Fibroblast of skin of left biceps (primary cell): ENCODE measurements at places on chromosomes 5 and 9.

DNA sequence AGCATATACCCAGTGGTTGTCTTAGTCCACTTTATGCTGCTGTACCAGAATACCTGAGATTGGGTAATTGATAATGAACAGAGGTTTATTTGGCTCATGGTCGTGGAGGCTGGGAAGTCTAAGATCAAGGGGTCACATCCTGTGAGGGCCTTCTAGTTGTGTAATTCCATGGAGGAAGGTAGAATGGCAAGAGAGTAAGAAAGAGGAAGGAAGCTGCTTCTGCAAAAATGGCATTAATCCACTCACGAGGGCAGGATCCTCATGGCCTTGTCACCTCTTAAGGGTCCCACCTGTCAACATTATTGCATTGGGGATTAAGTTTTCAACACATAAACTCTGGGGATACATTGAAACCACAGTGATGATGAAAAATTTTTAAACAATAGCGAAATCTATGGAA lies 17.0 kb downstream of the BTNL8 start:
- no peak for DNase-seq

DNA sequence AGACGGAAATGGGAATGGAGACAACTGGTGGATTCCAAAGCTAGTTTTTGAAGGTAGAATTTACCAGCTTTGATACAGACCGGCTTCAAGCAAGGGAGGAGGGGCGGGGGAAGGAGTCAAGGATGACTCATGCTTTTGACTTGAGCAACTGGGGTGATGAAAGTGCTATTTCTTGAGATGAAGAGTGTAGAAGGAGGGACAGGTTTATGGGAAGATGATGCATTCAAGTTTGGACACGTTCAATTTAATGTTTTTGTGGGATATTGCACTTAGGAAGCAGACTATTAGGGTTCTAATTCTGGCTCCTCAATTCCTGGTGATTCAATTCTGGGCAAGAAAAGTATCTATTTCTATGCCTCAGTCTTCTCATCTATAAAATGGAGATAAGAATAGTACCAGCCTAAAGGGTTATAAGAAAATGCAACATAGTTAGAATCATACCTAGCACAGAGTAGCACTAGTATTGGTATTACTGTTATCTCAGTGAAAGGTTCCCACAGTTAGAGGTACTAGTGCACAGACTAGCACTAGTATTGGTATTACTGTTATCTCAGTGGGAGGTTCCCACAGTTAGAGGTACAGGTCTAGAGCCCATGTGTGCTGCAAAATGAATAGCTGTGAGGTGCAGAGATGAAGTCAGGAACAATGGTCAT lies 4.6 kb downstream of the NIPAL4 start:
- peak; percentile 83 for DNase-seq

- no peak for DNase-seq
Measured at GRCh38 chr9:87696641-87697040, 29.3 kb upstream of the CTSL start.

- DNase-seq = peak; percentile 33
Measured at GRCh38 chr5:79560771-79561524, 47.0 kb upstream of the HOMER1 start.

GRCh38 chr5:111165058-111165457 lies 59.1 kb upstream of the CAMK4 start:
- no peak for DNase-seq

DNA sequence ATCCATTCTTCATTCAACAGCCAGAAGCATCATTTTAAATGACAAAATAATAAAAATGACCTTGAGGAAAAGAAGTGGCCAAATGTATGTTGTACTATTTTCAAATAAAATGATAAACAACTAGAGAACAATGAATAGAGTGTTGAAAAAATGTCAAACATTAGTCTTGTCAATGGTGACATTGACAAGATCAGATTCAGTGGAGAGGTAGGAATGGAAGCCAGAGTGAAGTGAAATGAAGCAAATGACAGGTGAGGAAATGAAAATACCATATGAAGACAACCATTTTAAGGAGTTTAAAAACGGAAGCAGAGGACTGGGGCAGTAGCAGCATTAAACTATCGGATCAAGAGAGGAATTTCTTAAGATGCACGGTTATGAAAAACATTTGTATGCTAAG lies 38.2 kb upstream of the COX7C start:
- DNase-seq = no peak

DNA sequence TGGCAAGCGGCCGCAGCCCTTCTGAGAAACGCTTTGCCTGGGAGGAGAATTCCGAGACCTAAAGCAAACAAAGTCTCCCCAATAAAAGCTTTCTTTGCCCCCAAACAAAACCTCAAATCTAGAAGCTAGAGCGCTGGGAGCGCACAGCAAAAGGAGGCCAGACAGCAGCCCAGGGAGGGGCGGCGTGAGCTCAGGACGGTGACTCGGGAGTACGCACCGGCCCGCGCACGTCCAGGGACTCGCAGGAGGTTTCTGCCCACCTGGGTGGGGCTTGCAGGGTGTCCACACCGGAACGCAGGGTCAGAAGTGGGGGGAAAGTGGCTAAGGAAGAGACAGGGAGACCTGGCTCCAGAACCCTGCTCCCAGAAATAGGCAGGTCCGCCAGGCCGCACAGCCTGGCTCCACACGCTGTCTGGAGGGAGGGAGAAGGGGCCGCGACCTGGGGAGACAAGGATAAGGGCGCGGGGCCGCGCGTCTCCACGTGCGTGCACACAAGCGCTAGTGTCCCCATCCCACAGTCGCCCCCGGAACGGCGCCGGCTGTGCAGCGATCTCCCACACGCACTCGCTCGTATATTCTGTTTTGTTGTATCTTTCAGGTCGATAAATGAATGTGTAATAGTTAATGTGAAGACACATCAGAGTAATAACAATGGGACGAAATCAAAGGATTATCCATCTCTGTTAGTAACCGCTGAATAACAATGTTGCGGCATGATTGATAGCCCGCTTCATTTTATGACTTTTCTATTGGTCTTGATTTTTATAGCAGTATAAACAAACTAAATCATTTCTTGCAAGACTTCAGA lies 2.3 kb upstream of the OTP start:
- DNase-seq = no peak

GRCh38 chr9:94967482-94967881 lies 241.0 kb downstream of the AOPEP start:
- no peak for DNase-seq
